ENCODE measurements at places on chromosomes 11 and 22.

DNA sequence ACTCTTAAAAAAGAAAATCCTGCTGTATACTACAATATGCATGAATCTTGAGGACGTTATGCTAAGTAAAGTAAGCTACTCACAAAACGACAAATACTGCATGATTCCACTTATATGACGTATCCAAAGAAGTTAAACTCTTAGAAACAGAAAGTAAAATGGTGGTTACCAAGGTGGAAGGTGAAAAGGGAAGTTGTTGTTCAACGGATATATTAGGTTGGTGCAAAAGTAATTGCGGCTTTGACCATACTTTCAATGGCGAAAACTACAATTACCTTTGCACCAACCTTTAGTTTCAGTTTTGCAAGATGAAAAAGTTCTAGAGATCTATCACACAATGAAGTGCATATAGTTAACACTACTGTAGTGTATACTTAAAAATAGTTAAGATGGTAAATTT, 101.8 kb downstream of the FAM168A start:
- no peak for DNase-seq

DNA sequence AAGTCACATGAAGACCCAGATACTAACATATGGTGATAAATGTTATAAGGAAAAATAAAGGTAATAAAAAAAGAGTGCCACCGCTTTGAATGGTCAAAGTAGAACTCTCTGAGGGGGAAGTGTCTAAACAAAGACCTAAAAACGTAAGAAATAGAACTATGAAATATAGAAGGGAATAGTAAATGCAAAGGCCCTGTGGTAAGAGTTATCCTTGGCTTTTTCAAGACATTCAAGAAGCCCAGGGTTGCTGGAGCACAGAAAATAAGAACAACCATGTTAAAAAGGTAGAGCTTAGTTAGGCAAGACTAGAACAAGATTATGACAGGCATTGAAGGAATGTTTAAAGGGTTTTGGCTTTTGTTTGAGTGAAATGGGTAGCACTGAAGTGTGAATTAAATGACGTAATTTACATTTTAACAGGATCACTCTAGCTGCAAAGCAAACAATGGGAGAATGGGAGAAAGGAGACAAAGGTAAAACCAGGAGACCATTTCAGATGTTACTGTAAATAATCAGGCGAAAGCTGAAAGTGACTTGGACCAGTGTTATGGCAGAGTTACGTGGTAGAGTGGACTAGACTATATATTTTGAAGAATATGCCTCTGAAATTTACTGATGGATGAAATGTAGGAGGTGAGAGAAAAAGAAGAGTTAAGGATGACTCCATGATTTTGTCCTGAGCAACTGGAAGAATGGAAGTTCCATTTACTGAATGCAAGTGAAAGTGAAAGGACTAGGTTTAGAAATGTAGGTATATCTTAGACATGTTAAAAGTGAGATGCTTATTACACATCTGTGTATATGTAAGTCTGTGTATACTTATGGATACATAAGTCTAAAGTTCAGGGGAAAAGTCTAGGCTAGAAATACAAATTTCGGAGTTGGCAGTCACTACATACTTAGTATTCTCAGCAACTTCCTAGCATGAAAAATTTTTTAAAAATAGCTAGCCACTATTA, 28.5 kb downstream of the BTBD10 start:
- no peak for DNase-seq

GRCh38 chr11:75313513-75314272, 37.8 kb downstream of the ARRB1 start:
- no peak for DNase-seq

- no peak for DNase-seq
Measured at GRCh38 chr11:132036746-132037466, 666.5 kb downstream of the NTM start.

Data from NCI-H1930 (cell line).